ENCODE measurements at places on chromosomes 5 and 9.
A peak's percentile ranks its signal among the peaks of the same experiment; 100 is the strongest.

GRCh38 chr5:20694121-20694520 lies 706.1 kb upstream of the CDH18 start:
- no peak for DNase-seq

- DNase-seq = no peak
Measured at GRCh38 chr5:76701298-76701697, 14.6 kb upstream of the F2R start.

- no peak for DNase-seq
Measured at GRCh38 chr5:127369796-127370195, 79.2 kb downstream of the MEGF10 start.

GRCh38 chr5:77599679-77600078 lies 38.8 kb downstream of the OTP start:
- no peak for DNase-seq

GRCh38 chr5:14793851-14794250 lies 77.7 kb downstream of the ANKH start:
- no peak for DNase-seq

- no peak for DNase-seq
Measured at GRCh38 chr5:173075137-173075843, 19.1 kb downstream of the CREBRF start.

- no peak for DNase-seq
Measured at GRCh38 chr5:96537386-96537785, 104.3 kb upstream of the PCSK1 start.

DNA sequence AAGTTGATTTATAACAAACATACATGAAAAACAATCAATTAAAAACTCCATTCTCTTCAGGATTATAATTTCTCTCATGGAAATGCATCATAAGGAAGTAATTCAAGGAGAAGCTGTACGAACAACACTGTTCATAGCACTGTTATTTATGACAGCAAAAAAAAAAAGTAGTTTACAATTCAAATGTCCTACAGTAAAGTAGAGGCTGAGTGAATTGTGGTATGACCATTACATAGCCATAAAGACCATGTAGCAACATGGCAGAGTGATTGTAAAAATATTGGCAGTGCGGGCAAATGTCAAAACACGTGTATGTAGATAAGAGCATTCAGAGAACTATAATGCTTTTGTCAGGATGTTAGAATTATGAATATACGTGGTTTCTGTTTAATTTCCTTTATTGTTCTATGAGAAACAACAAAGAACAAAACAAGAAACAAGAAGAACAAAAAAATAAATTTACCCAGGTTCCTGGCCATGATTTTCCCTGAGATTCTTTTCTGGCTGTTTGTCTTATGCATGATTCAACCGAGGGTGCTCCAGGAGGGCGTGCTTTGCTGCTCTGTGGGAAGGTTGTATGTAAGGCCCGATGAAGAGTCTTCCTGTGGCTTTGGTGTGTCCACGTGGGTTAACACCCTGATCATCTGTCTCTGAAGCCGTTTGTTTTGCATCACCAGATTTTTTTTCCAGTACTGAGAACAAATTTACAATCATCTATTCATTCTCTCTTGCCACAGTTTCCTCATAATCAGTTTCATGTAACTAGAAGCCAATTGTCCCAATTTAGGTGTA lies 28.8 kb downstream of the GCNT4 start:
- no peak for DNase-seq

DNA sequence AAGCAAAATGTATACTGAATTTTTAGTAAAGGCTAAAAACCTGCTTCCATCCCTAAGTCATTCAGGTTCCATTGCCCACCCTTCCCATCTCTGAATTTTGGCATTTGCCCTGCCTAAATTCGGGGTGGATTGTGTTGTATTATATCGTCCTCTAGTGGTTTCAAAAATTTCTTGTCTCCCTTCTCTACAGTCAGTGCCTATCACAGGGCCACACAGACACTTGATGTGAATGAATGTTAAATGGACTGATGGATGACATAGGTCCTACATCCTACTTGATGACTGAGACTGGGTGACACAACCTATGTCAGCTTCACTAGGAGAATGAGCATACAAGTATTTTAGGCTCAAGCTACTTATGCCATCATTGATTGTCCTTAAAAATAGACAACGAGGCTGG lies 45.6 kb upstream of the SLC30A5 start:
- DNase-seq = no peak

DNA sequence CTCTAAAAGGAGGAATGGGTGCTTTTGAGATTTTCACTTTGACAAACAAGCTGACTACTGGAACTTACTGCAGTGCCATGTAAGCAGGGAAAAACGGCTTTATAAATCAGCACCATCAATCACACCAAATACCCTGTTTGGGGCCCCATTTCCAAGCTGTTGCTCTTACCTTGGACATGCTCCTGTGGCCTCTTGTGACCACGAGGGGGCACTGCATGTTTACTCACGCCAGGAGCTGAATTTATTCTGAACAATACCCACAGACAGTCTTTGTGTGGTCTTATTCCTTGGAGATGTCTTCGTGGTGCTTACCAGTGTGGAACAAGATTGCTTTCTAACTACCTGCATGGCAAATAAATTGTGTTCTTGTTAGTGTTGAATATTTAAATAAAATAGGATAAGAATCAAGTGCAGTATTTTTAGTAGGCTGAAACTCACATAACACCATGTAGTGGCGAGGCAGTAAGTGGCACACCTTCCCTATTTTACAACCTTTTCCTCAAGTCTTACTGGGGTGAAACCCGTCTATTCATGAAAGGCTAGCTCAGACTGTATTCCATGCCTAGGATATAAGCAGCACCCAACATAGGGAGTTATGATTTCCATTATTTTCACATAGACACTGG lies 155.5 kb upstream of the NMUR2 start:
- peak; percentile 50 for DNase-seq

- no peak for DNase-seq
Measured at GRCh38 chr5:166046956-166047355, 2244.5 kb upstream of the WWC1 start.

GRCh38 chr5:164256351-164256750 lies 750.9 kb downstream of the MAT2B start:
- DNase-seq = no peak

DNA sequence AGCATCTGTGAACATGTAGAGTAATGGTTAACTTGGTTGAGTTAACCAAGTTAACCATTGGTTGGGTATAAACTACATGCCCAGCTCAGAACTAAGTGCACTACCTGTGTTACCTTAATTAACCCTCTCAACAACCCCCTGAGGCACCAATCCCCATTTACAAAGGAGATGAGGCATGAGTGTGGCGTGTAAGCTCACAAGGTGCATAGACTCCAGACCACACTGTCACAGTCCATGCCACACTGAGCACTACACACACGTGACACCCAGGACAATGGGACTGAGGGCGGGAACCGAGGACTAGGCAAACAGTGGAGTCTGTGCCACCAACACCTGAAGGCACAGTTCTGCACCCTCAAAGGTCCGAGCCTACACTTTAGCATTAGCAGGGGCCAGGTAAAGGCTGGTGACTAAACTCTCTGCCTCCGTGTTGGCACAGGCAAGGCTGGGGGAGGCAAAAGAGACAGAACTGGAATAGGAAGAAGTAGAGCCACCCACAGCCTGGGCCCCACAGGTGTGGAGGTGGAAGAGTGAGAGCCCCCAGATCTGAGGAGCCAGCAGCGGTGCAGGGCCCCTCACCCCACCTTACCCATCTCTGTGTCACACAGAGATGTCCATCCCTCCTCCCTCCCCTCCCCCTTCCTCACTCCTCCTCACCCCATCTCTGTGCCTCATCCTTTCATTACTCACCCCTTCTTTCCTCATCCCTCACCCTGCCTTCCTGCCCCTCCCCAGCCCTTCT lies 2.2 kb upstream of the DNAJB5 start:
- DNase-seq = no peak

GRCh38 chr5:133203317-133204305 lies 151.8 kb downstream of the HSPA4 start:
- no peak for DNase-seq

- DNase-seq = no peak
Measured at GRCh38 chr5:42005561-42006153, 80.6 kb downstream of the FBXO4 start.

All from anterior cingulate cortex (tissue), 58 donors.